NCI-H1417 (cell line): ENCODE measurements at places on chromosomes 2 and 18.

DNA sequence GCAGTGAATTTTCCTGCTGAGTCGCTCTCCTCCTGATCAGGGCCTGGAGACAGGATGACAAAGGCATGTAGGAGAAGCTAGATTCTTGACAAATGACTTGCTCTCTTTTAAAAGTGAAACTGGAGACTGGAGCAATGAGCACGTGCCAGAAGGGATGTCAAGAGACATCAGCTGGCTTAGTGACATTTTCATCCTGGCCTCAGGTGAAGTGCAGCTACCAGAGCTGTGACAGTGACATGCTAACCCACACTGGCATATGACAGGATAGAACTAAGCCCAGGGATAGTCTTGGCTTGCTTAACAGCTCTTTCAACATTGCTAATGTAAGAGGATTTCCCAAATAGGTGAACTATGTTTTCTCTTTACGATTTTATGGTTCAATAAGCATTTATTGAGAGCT is 757.5 kb upstream of the DDX18 start:
- DNase-seq: no peak

DNA sequence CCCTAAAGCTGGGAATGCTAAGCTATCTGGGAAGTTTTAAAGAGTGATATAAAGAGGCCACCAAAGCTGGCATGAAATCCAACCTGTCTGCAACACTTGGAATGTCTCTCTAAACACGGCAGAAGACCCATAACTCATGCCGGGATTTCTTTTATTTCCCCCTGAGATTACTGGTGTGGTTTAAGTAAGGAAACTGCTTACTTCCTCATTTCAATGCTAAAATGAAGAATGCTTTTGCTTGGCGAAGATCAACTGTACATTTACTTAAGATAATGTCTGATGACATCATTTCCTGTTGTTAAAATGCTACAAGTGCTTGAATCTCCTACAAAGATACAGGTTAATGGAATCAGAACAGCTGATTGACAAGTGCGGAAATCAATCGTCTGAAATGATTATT is 353.8 kb upstream of the SALL3 start:
- DNase-seq: no peak

DNA sequence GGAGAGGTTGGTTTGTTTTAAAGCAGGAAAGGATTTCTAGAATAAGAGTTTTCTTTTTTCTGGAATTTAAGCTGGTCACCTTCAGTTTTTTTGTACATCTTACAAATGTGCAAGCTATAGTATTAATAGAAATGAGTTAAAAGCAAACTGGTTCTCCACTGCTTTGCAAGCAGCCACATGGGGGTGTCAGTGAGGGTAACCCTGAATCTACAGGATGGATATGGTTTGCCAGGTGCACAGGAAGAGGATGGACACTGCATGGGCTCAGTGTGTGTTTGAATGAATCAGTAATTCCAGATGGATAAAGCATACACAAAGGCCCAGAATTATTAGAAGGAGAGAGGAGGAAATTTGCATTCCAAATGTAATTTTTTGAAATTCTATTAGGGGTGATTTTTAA is 89.0 kb downstream of the MAPRE2 start:
- DNase-seq: no peak

DNA sequence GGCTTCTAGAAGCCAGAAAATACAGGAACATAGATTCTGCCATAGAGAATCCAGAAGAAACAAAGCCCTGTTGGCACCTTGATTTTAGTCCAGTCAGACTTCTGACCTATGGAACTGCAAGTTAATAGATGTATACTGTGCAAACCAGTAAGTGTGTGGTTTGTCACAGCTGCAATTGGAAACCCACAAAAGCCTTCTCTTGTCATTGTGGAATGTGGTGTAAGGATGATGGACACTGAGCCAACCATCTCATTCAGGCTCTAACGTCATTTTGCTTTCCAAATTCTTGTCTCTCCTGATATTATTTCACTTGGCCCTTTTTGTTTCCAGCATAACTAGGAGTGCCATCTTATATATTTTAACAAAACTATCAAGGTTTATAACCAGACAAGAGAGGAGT is 369.5 kb upstream of the SMIM21 start:
- no peak for DNase-seq

GRCh38 chr2:68352651-68353391 is 12.3 kb upstream of the PLEK start:
- no peak for DNase-seq

- no peak for DNase-seq
Measured at GRCh38 chr2:167411367-167411766, 523.1 kb downstream of the XIRP2 start.

DNA sequence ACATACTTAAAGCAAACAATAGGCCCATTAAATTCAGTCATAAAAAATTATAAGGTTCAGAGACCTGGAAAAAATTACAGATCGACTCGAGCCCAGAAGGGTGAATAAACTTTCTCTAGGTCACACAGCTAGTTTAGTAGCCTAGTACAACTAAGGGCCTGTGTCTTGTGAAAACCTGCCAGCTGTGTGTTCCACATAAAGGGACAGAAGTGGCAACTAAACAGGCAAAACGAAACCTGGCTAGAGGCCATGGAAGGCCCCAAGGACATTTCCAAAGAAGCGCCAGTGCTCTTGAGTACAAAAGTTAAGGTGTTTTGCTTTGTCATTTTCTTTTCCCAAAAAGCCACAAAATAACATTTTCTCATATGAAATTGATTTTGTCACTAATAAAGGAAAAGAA is 164.9 kb downstream of the L3MBTL4 start:
- DNase-seq: no peak

GRCh38 chr2:160471950-160472349 is 21.7 kb downstream of the RBMS1 start:
- no peak for DNase-seq

DNA sequence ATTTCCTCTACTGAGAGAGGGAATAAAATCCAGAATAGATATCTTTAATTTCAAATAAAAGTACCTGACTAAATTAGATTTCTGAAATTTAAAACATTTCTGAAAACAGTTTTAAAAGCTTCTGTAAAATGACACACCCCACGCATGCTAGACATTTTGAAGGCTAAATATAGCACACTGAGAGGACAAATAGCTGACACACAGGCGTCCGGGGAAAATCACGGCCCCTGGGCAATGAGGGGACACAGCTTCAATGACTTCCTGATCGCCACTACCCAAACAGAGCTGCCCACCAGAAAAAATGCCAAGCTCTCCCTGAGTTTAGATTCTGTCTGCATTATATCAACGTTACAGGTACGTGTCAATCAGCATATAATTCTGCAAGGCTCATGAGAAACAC is 10.9 kb downstream of the TBC1D8 start:
- DNase-seq: no peak

- no peak for DNase-seq
Measured at GRCh38 chr18:69840445-69840844, 107.2 kb downstream of the CD226 start.

GRCh38 chr2:237324837-237325236 is 89.1 kb downstream of the COL6A3 start:
- DNase-seq: no peak

- DNase-seq: no peak
Measured at GRCh38 chr2:20634507-20635112, 16.3 kb downstream of the HS1BP3 start.

- DNase-seq: no peak
Measured at GRCh38 chr2:149616681-149617456, 29.3 kb upstream of the MMADHC start.

GRCh38 chr2:217515615-217516309 is 487.0 kb downstream of the TNS1 start:
- DNase-seq: no peak

DNA sequence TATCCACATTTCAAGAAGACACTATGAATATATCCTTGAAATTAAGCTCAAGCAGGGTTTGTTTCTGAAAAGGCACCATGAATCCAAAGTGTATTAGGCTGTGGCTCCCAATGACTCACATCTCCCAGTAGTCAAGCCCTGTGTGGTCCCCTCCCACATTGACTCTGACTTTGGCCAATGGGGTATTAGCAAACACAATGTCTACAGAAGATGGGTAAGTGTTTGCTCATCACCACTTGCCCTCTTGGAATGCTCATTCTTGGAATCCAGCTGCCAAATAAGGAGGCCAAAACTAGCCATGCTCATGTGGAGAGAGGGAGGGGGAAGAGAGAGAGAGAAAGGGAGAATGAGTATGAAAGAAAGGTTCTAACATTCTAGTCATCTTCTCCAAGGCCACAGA is 490.0 kb downstream of the TXNL1 start:
- no peak for DNase-seq

- DNase-seq: no peak
Measured at GRCh38 chr2:137724912-137725311, 239.4 kb upstream of the HNMT start.

GRCh38 chr2:210318891-210319290 is 3.9 kb upstream of the MYL1 start:
- DNase-seq: no peak

DNA sequence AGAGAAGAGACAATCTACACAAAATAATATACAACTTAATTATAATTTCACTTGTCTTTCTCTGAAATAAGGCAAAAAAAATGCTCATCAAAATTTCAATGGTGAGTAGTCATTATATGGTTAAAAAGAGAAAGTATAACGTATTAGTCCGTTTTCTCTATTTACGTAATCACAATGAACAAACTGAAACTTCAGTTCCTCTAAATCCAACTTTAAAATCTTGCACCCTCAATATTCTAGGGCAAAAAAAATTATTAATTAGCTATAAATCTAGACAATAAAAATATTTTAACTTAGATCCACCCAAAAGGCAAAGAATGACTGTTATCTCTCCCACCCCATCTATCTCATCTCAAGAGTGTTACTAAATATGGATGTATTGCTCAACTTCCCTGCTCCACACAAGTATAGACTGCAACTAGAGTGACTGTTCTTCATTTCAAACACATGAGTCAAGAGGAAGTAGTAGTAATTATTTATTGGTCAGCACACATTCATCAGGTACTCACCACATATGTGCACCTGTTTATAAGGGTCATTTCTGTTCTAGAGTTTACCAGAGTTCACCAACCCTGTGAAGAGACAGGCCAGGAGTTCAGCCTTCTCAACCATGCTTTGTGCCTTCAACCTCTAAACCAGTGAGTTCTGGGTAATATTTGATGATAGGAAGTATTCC is 36.4 kb downstream of the STK39 start:
- DNase-seq: no peak

- DNase-seq: no peak
Measured at GRCh38 chr2:199594443-199594842, 136.7 kb upstream of the SATB2 start.

- peak; percentile 81 for DNase-seq
Measured at GRCh38 chr18:78169174-78169864, 810.3 kb upstream of the SALL3 start.

DNA sequence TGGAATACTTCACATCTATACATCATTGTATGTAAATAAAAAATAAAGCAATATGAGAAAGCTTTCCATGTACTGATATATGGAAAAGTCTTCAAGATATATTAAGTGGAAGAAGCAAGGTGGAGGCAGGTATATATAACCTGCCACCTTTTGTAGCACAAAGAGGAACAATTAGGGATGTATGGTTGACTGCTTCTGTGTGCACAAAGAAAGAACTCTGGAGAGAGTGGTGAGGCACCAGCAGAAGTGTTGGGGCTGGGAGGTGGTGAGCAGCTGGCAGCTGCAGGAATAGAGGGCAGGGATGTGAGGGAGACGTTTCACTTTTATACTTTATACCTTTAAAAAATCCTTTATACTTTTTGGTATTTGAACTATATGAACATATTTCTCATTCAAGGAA is 26.1 kb downstream of the KIF5C start:
- DNase-seq: peak; percentile 67

DNA sequence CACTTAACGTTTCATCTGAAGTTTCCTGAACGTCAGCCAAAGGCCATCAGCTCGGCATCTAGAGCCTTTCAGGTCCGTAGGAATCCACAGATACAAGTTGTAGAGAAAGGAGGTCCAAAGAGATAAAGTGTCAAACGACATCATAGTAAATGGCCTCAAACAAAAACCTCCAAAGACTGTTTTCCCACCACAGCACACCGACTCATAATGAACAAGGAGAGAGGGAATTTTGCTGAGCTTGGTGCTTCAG is 150.3 kb downstream of the PXDN start:
- no peak for DNase-seq

DNA sequence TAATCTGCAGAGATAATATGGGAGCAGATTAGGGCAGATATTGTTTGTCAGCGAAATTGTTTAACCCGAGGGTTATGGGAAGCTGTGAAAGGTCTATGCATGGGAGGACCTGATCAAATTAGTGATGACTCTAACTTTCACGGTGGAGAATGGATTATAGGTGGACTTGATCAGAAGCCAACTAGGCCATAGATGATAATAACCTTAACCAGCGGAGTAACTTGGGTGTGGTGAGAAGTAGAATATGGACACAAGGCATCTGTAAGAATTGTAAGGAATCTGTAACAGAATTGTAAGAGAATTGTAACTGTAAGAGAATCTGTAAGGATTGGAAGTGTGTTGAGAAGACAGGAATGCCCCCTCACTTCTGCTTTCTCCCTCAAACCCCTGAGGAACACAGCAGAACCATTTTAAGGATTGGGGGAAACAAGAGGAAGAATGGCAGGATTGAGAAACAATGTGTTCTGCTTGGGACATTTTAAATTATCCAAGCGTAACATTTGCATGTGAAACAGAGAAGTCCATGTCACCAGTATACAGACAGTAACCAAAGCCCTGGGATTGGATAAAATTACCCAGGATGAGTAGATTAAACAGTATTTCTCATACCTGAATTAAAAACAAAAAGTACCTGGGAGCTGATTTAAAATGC is 14.9 kb upstream of the SLC39A10 start:
- no peak for DNase-seq

DNA sequence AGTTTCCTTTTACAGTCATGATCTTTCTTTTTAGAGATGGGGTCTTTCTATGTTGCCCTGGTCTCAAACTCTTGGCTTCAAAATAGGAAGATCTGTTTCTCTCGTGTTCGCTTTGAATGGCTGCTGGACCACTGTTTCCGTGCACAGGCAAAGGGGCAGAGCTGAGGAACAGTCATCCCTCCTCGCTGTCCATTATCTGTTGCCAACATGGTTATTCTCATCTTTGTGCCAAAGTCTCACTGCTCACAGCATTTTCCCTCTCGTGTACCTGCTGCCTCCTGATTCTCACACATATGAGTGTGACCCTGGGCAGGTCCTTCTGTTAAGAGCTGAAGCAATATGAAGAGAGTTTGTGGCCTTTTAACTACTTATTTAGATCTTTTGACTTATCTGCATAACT is 28.0 kb upstream of the CCNYL1 start:
- DNase-seq: no peak

- DNase-seq: peak; percentile 44
Measured at GRCh38 chr18:55322178-55322735, 265.7 kb downstream of the TCF4 start.
